ENCODE measurements at places on chromosomes 5 and 9.
A peak's percentile ranks its signal among the peaks of the same experiment; 100 is the strongest.

DNA sequence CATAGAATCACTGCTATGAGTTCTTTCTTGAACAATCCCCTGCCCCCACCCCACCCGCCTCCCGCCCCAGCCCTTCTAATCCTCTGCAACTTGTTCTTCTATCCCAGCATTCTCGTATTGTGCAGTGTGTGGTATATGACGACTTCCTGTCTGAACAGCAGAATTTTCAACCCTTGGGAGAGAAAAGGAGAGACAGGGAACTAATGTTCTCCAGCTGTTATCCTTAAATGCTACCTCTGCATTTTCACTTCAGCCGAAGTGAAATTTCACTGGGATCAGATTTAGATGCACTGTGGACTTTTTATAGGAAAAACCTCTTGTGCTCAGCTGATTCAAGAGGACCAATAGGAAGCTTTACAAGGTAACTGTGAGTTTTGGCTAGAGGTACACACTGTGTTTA lies 2.2 kb downstream of the FBXL7 start:
- no peak for DNase-seq

GRCh38 chr5:158464383-158464782 lies 605.4 kb upstream of the CLINT1 start:
- no peak for DNase-seq

- DNase-seq: no peak
Measured at GRCh38 chr9:85516455-85516854, 225.3 kb downstream of the AGTPBP1 start.

GRCh38 chr5:108814551-108814950 lies 66.9 kb downstream of the FER start:
- DNase-seq: no peak

DNA sequence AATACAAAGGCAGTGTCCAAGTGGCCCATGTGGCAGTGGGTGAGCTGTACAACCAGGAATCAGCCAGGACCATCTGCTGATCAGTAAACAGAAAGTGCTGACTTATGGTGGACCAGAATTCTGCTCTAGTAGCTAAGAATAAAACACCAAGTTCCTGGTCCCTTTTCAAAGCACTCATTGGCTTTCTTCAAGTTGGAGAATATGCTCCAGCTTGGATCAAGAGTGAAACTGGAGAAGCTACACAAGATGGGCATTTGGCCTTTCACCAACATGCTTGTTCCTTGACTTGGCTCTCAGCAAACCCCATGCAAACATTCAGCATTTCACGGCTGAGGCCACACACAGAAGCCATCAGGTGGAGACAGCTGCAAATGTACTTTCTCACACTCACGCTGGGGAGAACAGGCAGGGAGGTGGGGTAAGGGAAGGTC lies 32.1 kb downstream of the MARCHF3 start:
- DNase-seq: no peak

GRCh38 chr9:134955156-134955555 lies 37.4 kb upstream of the FCN1 start:
- peak; percentile 39 for DNase-seq

- DNase-seq: no peak
Measured at GRCh38 chr5:144778561-144778960, 607.9 kb downstream of the KCTD16 start.

DNA sequence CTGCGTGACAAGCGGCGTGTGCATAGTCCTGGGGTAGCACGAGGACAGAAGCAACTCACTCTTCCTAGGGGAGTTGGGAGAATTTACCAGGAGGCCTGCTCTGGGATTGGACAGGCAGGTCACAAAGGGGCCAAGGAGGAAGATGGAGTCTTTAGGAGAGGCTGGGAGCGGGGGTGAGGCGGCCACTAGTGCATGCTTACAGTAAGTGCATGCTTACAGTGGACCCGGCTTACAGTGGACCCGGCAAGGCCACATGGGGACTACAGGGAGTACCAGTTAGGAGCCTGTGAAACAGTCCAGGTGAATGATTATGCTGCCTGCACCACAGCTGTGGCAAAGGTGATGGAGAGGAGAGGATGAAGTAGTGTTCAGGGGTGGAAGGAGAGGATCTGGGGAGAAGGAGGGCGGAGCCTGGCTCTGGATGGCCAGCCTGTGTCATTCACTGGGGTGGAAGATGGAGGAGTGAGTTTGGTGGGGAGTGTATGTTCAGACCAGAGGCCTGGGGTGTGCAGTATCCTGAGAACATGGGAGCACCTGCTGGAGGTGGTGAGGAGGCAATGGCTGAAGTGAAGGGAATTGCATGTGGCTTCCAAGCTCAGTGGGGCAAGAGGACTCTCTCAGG lies 78.7 kb downstream of the CRB2 start:
- DNase-seq: peak; percentile 36

DNA sequence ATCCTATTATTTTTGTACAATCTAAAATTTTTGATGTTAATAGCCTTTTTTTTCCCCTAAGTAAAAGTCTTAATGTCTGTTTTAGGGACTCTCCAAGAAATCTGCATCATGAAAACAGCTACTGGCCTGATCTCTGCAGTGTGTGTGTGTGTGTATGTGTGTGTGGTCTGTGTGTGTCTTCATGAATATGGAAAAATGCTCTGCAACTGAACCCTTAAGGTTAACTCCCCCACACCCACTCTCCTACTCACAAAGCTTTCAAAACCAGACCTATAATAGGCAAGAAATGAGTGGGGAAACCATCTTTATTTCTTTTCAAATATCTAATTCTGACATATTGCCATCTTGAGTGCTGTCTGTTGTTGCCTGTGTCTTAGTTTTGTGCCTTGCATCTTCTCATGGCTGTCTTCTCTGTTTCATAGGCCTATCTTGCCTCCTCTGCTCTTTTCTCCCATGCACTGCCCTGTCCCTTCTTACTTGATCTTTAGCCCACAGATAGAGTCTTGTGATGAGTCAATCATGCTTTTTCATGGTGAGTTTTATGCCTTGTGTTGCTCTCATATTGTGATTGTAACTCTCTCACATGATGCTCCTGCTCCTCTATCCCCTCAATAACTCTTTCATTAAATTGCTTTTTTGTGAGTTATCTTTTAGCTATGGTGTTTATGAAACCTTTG lies 68.3 kb downstream of the CHSY3 start:
- DNase-seq: no peak

DNA sequence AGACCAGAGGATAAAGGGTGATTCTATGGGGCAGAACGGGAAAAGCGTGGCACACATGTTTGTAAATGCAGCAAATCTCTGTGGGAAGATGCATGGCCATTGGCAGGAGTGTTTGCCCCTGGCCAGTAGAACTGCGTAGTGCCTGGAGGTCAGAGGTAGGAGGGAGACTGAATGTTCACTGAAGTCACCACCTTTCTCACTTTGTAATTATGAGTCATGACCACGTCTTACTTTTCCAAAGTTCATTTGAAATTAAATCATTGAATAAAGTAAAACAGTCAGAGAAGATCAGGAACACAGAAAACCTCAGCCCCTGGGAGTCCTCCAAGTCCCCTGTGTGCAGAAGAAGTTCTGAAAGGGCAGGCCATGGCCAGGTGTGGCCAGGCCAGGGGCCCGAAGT lies 4.6 kb downstream of the PTGES start:
- DNase-seq: no peak

GRCh38 chr9:33300546-33300945 lies 10.2 kb downstream of the NFX1 start:
- DNase-seq: no peak

Measured in upper lobe of right lung (tissue), 1 donor.